Left lung (tissue), 14 donors: ENCODE measurements at places on chromosomes 7 and 10. TPM values are rescaled to one million over a fixed set of nuclear protein-coding genes. Genes with fewer than 3 reads are reported as not detected.

DNA sequence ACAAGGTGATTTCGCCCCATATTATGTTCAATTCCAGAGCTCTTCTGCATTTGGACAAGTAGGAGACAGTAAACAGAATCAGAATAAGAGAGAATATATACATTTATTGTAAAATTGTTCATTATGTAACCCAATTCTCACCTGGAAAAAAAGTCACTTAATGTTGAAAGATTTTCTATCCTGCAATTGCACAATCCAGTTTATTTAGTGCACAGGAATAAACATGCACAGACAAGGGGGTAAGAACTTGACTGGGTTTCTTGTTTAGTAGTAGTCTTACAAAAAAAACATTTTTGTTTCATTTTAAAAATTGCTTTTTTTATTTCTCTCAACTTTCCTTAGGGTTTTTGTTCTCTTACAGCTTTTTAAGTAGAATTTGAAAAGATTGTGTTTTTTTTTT, 126.6 kb downstream of the SAMD9 start:
- no peaks in the 10 kb centered on the region for H3K4me1 ChIP-seq
- H3K27me3 ChIP-seq = no peaks in the 10 kb centered on the region
- no peak overlapping the region for H3K4me3 ChIP-seq
- H3K27ac ChIP-seq = no peak overlapping the region

GRCh38 chr7:52928591-52928990, 106.8 kb upstream of the POM121L12 start:
- no peaks in the 10 kb centered on the region for H3K36me3 ChIP-seq
- no peaks in the 10 kb centered on the region for H3K4me1 ChIP-seq
- no peak overlapping the region for H3K4me3 ChIP-seq
- H3K27me3 ChIP-seq = no peaks in the 10 kb centered on the region

DNA sequence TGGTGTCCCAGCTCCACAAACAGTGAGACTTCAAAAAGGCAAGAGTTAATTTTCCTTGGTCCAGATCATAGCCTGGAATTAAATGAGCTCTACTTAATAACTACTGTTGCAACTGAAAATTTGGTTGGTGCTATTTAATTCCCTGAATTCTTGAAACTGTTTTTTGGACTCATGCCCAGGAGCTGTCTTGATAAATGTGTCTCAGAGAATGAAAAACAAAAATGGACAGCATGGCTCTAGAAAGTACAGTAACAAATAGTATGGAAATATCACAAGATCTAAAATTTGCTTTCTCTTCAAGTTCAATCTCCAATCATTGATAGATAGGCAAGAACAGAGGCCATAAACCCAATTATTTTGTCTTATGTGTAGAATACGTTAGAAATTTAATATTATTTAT, 42.5 kb downstream of the CCDC71L start:
- H3K4me3 ChIP-seq = no peak overlapping the region
- H3K27me3 ChIP-seq = no peaks in the 10 kb centered on the region
- no peak overlapping the region for H3K27ac ChIP-seq
- no peaks in the 10 kb centered on the region for H3K36me3 ChIP-seq
- H3K4me1 ChIP-seq = peaks cover 5% of the 10 kb centered on the region

DNA sequence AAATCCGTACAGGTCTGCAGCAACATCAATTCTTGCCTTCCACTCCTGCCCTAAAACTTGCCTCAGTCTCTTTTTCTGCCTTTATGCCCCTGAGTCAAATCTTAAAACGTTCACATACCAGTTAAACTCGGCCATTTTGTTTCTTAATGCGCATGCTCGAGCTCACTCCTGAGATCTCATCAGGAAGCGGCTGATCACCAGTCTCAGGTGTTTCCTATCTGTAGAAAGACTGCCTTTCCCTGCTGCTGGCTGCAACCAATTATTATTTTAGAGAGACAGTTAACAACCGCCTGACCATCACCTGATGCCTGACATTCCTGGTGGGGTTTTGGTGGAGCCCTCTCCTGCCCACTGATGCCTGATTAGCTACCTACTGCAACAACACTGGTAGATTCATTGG, 70.2 kb upstream of the TMEM140 start:
- no peak overlapping the region for H3K27ac ChIP-seq
- no peaks in the 10 kb centered on the region for H3K4me1 ChIP-seq
- no peaks in the 10 kb centered on the region for H3K36me3 ChIP-seq
- no peaks in the 10 kb centered on the region for H3K27me3 ChIP-seq

GRCh38 chr10:124534231-124534798, 72.7 kb downstream of the LHPP start:
- no peak overlapping the region for H3K4me3 ChIP-seq
- DNase-seq = peak; percentile 32
- no peaks in the 10 kb centered on the region for H3K4me1 ChIP-seq
- H3K36me3 ChIP-seq = no peaks in the 10 kb centered on the region

- H3K36me3 ChIP-seq = no peaks in the 10 kb centered on the region
- DNase-seq = no peak
- H3K4me3 ChIP-seq = no peak overlapping the region
- no peaks in the 10 kb centered on the region for H3K4me1 ChIP-seq
These were observed 73.2 kb upstream of the PAX2 start for GRCh38 chr10:100672199-100672598.

GRCh38 chr7:127782075-127782474, 130.1 kb downstream of the SND1 start:
- H3K4me1 ChIP-seq = peaks cover 40% of the 10 kb centered on the region
- H3K27me3 ChIP-seq = no peaks in the 10 kb centered on the region
- no peaks in the 10 kb centered on the region for H3K36me3 ChIP-seq

- H3K27ac ChIP-seq = no peak overlapping the region
- H3K4me1 ChIP-seq = no peaks in the 10 kb centered on the region
- H3K27me3 ChIP-seq = no peaks in the 10 kb centered on the region
- no peak overlapping the region for H3K4me3 ChIP-seq
These were observed 11.0 kb downstream of the MAPK8 start for GRCh38 chr10:48317321-48317990.

DNA sequence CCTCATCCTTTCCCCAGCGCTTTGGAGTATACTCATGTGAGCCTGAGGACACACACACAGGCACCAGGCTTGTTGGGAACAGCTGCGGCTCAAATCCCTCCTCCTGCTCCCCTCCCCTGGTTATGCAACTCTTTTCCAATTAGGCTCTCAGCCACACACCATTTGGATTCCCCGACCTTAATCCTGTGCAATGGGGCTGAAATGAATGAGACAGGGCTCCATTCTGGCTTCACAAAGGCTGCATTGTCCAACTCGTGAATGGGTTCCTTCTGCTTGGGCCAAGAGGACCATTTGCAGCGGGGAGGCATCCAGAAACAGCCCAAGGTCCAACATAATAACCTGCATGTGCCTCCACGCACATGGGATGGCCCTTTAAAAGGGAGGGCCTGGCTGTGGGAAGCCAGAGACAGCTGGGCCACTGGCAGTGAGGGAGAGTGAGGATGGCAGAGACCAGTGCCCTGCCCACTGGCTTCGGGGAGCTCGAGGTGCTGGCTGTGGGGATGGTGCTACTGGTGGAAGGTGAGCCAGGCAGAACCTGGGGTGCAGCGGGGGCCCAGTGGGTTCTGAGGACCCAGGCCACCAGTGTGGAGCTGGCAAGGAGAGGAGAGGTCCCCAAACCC, at the start of gene RGR:
Gene RGR (plus strand): TSS at position 403 of the 620 bp plus-strand sequence. CDS start 38 bp downstream, at position 441.
- H3K4me3 ChIP-seq = no peak within 1 kb of the TSS
- no peaks in the 10 kb centered on the region for H3K27me3 ChIP-seq
- peak; percentile 56 for DNase-seq
- H3K36me3 ChIP-seq = no peaks in the 10 kb centered on the region
- no peaks in the 10 kb centered on the region for H3K4me1 ChIP-seq

DNA sequence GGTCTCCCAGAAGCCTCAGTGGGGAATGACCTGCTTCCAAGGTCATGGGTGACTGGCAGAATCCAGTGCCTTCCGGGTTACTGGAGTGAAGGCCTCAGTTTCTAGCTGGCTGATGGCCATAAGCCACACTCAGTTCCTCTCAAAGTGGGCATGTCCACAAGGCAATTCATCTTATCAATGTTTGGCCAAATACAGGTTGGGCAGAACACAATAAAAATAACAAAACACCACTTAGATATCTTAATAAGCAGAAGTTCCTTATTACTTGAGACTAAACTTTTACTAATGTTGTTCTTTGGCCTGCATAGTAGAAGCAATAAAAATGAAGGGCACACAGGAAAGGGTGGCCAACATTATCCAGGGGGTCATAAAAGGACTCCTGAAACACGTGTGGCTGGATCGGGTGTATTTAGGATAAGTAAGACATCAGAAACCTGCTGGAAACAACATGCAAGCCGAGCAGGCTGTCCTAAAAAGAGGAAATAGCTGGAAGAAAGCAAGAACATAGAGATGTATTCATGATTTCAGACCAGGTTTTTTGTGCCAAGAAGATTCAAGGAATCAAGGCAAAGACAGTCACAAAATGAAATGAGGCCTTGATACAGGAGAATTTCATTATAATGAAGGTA, 19.6 kb upstream of the AKR1C2 start:
- no peak for DNase-seq
- no peaks in the 10 kb centered on the region for H3K4me1 ChIP-seq
- no peaks in the 10 kb centered on the region for H3K27me3 ChIP-seq
- H3K4me3 ChIP-seq = no peak overlapping the region

DNA sequence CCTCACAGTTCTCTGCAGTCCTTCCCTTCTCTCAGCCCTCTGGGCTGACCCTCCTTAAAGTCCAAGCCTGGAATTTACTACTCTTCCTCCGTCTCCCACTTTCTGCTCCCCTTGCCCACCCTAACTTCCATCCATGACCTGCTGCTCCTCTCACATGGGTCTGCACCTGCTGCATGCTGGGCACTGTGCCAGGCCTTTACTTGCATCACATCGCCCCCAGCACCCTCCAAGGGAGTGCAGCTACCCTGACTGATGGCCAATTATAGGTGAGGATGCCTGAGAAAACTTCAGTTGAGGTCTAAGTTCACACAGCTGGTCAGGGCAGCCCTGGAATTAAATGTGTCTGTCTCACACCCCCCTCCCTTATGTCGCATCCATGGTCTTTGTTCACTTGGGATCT, 53.6 kb upstream of the ZPBP start:
- H3K27me3 ChIP-seq = no peaks in the 10 kb centered on the region
- no peak overlapping the region for H3K27ac ChIP-seq
- no peaks in the 10 kb centered on the region for H3K36me3 ChIP-seq

DNA sequence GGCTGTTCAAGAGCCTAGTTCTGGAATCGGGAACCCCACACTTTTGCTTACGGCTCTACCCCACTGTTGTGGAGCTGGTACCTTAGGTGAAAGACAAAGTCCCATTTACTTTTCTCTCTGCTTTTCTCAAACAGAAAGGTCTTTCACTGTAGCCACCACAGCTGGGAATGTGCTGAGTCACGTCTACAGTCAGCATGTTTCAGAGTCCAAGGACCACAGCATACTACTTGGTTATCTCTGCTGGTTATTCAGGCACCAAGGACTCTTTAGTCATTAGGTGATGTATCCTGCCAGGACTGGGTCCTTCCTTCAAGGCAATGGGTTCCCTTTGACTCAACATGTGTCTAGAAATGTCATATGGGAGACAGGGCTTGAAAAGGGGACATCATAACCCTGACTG, 266.8 kb upstream of the STEAP1 start:
- H3K4me1 ChIP-seq = no peaks in the 10 kb centered on the region
- no peaks in the 10 kb centered on the region for H3K36me3 ChIP-seq
- H3K4me3 ChIP-seq = no peak overlapping the region

DNA sequence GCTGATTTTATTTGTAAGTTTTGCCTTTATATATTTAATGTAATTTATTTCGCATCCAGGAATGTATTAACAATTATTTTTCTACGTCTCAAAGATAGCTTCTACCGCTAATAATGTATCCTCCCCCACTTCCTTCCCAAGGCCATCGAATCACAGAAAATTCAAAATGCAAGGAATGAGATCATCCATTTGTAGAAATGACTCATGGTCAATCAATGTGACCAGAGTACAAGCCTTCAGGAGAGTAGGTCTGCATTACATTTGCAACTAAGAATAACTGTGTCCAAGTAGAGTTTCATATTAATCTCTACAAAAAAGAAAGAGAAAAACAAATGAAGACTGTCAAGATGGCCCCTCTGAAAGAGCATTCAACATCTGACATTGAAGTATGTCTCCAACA, 205.9 kb upstream of the PHF14 start:
- no peak overlapping the region for H3K27ac ChIP-seq
- H3K4me1 ChIP-seq = no peaks in the 10 kb centered on the region

DNA sequence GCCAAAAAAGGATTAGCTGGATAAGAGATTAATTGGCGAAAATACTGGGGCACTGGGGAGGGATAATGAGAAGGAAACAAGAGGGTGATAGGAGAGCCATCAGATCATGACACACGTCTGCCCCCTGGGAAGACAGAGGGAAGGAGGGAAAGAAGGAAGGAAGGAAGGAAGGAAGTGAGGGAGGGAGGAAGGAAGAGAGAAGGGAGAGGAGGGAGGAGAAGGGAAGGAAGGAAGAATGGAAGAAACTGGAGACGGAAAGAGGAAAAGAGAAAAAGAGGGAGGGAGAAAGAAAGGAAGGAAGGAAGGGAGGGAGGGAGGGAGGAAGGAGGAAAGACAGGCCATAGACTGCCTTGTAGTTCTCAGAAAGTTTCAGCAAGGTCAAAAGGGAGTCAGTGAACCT, 37.8 kb upstream of the WAC start:
- no peaks in the 10 kb centered on the region for H3K4me1 ChIP-seq
- H3K27ac ChIP-seq = no peak overlapping the region
- no peak for DNase-seq
- H3K4me3 ChIP-seq = no peak overlapping the region
- H3K27me3 ChIP-seq = no peaks in the 10 kb centered on the region

ALKBH4 gene
- 9.5 TPM for total RNA-seq

SUN3 gene
- not detected for total RNA-seq

TBXAS1 gene
- total RNA-seq = 38.4 TPM

GNGT1 gene
- not detected for total RNA-seq

SPDYE9 gene
- total RNA-seq = not detected

ALOX5 gene
- 145 TPM for total RNA-seq

PRLHR gene
- not detected for total RNA-seq

MACC1 gene
- 28.5 TPM for total RNA-seq

RASSF4 gene
- total RNA-seq = 54.7 TPM
